Fibroblast of lung (primary cell): ENCODE measurements at places on chromosomes 5 and 9. TPM values are rescaled to one million over a fixed set of nuclear protein-coding genes. Genes with fewer than 3 reads are reported as not detected.

DNA sequence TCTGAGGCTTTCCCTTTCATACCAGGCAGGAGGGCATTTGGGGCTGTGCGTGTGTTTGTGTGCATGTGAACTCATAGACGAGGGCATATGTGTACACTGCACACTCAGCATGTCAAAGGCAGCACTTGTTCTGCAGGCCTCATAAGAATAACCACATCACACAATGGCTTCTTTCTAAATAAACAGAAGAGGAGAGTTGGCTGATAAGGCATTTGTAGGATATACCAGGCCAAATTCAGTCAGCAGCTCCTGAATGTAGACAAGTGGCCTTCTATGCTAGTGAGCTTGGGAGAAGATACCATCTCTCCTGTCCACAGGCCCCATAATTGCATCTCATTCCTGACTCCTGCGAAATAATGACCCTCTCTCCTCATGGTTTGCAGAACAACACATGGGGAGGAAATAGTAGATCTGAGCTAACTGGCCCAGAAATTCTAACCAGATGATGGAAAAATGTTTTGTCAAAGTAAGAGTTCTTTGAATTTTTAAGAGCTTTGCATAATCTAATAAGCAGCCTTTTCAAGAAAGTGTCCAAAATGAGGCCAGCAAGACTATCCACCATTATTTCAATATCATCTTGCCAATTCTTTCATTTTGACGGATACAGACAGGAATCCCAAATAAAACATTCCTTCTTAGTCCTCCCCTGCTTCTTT lies 60.5 kb upstream of the GAS1 start:
- peak; percentile 22 for DNase-seq

DNA sequence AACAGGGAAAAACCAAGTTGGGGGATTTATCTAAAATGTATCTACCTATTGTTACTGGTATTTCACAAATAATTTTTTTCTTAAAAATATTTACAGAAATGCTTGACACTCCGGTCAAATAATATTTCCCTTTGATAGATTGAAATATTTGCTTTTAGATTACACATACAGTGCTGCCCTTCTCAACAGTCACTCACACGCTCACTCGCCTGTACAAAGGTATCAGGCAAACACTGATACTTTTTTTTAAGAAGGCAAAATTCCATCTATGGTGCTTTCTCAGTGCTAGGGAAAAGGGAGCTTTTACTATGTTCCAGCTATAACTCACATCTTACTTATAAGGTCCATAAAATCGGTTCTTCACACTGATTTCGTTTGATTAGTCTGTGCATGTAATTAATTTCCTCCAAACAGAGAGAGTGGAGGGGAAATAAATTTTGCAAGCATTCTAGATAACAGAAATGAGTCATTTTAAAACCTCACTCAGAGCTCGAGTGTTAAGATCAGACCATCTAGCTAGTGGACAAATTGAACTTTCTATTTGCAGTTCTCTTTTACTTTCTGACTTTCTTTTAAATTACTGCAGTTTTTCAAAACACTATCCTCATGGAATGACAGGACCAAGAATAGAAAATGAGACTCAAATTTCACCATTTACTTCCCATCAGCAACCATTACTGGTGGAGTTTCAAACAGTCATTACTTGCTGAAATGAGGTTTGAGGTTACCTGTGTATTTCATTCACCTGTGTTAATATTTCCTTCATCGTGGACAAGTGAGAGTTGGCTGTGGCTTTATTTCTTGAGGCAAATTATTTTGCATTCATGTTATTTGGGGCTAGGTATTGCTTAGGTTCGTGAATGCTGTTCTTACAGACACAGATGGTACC lies 273.2 kb downstream of the RAB3C start:
- no peak for DNase-seq

DNA sequence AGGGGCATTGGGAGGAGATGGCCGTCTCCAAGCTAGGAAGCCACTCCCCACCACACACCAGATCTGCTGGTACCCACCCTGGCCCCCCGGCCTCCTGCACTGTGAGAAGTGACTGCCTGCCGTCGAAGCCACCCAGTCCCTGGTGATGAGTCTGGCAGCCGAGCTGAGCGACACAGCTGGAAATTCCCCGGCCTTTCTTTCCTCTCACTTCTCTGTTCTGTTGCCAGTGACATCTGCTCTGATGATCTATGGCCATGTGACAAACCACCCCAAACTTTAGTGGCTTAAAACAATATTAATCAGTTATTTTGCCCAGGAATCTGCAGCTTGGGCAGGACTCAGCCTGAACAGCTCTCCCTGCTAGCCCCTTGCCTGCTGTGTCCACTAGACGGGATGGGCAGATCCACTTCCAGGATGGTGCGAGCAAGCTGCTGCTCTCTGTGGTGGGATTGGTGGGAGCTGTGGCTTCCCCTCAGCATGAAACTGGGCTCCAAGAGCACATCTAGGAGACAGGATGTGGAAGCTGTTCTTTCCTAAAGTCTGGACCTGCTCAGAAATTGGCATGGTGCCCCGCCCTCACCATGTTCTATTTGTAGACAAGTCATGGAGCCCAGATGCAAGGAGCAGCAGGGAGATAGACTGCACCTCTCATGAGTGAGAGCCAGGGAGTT lies 211.2 kb downstream of the GADD45G start:
- no peak for DNase-seq

DNA sequence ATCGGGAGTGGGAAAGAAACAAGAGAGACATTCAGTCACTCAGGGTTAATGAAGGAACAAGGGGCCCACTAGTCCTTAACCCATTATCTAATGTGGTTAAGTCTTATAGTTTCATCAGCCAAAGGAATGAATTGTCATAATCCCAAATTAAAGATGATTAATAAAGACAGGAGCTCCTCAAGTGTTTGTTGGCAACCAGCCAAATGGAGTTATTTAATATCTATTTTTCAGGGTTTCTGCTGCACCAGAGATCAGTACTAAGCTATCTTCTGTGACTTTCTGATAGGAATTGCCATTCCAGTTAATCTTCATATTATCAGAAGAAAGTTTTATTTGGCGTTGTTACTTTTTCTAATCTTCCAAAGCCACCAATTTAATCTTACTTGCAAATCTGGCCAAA lies 34.0 kb upstream of the FCHO2 start:
- DNase-seq, result no peak

- no peak for DNase-seq
Measured at GRCh38 chr5:15577132-15577531, 77.2 kb downstream of the FBXL7 start.

DNA sequence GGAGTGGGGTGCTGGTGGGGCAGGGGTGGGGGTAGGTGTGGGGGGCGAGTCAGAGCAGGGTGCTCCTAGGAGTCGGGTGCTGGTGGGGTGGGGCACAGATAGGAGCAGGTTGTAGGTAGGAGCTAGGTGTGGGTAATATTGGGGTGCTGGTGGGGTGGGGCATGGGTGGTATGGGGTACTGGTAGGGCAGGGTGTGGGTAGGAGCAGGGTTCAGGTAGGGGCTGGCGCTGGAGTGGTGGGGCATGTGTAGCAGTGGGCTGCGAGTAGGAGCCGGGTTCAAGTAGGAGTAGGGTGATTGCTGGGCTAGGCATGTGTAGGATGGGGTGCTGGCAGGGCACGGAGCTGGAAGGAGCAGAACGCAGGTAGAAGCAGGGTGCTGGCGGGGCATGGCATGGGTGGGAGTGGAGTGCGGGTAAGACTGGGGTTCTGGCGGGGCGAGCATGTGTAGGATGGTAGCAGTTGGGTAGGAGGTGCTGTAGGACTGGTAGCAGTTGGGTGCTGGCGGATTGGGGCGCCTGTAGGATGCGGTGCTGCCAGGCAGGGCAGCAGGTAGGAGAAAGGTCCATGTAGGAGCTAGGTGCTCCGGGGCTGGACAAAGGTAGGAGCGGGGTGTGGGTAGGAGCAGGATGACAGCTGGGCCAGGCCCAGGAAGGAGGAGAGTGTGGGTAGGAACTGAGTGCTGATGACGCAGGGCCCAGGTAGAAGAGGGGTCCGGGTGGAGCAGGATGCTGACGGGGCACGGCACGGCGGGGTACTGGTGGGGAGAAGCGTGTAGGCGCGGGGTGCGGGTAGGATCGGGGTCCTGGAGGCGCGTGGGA lies 105.5 kb upstream of the SIMC1 start:
- DNase-seq, result no peak

GRCh38 chr9:10045598-10045997 lies 567.2 kb downstream of the PTPRD start:
- DNase-seq, result peak; percentile 66

DNA sequence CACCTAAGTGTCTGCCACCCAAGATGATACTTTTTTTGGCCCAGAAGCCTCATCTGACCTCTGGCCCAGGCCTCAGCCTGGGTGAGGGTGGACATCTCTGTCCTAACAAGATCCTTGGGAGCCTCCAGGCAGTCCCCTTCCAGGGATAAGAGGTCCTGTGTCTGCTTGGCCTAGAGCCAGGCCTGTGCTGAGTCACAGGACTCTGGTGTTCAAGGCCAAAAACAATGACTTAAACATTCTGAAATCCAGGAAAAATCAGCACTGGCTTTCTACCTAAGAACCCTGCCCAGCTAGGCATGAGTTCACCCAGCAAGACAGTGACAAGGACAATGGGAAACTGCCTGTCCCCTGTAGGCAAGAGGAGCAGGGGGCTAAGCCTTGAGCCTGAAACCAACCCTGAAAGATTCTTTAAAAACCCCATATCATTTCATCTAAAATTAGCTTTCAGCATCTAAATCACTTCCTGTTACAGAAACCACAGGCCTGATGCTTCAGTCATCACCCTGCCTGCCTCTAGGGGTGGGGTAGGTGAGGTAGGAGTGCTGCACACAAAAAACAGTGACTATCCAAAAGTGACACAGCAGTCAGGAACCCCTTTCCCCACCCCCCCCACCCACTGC lies 29.9 kb downstream of the CSF2 start:
- peak; percentile 95 for DNase-seq

GRCh38 chr5:123279136-123279535 lies 144.1 kb downstream of the CEP120 start:
- DNase-seq, result no peak

GRCh38 chr9:131522257-131523085 lies 8.6 kb downstream of the UCK1 start:
- DNase-seq, result no peak

DNA sequence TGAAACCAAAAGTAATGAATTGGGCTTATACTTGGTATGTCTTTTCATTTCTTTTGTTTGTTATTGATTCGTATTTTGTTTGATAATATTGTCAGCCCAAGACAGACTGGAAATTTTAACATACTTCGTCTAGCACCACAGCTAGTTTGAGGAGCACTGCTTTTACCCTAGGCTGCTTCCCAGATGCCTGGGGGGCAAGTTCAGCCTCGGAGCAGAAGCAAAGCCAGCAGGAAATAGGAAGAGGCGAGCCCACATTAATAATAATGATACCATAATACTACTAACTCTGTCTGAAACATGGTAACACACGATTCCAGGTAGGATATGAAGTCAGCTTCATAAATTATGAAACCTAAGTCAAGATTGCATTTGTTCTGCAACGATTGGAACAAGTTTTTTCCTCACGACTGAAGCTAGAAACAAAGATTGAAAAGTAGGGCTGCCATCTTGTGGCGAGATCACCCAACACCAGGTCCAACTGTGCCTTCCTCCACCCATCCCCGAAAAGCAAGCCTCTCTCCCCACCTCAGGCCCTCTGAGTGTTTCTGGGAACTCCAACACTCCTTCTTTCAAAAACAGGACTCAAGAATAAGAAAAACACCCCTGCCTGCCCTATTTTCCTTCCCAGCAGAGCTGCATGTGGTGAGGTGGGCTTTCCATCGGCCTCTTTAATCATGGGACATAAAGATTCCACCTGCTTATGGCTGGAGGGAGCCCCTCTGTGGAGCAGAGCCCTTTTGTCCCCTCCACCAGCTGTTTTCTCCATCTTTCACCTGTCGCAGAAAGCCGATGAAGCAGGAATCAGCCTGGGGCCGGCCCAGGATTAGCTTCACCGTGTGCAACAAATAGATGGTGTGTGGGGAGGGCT lies 236.4 kb downstream of the CAAP1 start:
- peak; percentile 4 for DNase-seq

FABP6 gene
- total RNA-seq, result not detected in 2 replicates

PRRX2 gene
- total RNA-seq, result 4.6 and 11.7 TPM in 2 replicates

OR1Q1 gene
- total RNA-seq, result not detected in 2 replicates

TSSK1B gene
- total RNA-seq, result under 0.01 and 0.50 TPM in 2 replicates
